ENCODE measurements at places on chromosomes 12 and 14.

GRCh38 chr12:117441751-117442150 is 80.3 kb upstream of the NOS1 start:
- H3K4me1 ChIP-seq = no peaks in the 10 kb centered on the region
- H3K27me3 ChIP-seq = peaks cover 2% of the 10 kb centered on the region
- H3K4me3 ChIP-seq = no peak overlapping the region
- no peak overlapping the region for H3K27ac ChIP-seq
- no peaks in the 10 kb centered on the region for H3K36me3 ChIP-seq
- DNase-seq = no peak

- no peak overlapping the region for H3K27ac ChIP-seq
- no peak for DNase-seq
- H3K4me3 ChIP-seq = no peak overlapping the region
- no peaks in the 10 kb centered on the region for H3K27me3 ChIP-seq
Measured at GRCh38 chr12:91866566-91866965, 279.1 kb downstream of the BTG1 start.

- DNase-seq = no peak
- peaks cover 39% of the 10 kb centered on the region for H3K36me3 ChIP-seq
- peaks cover 10% of the 10 kb centered on the region for H3K27me3 ChIP-seq
- peaks cover 24% of the 10 kb centered on the region for H3K4me1 ChIP-seq
- H3K27ac ChIP-seq = no peak overlapping the region
Measured at GRCh38 chr12:53453953-53454640, 2.2 kb downstream of the PCBP2 start.

DNA sequence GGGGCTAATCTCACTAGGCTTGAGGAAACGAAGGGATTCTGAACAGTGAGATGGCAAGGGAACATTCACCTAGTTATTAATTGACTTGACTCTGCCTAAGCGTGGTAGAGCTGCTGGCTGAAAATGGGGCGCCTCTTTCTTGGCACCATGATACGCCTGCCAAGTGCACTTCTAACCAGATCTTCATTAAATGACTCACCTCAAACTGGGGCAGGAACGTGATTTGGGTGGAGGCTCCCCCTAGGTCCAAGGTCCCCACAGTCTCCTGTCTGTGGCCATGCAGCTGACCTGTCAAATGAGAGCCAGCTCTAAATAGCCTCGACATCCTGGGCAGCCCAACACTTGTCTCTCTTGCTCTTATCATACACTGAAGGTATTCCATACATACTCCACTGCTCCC is 26.0 kb downstream of the COQ6 start:
- peaks cover 28% of the 10 kb centered on the region for H3K36me3 ChIP-seq
- no peak overlapping the region for H3K4me3 ChIP-seq
- H3K27me3 ChIP-seq = no peaks in the 10 kb centered on the region

GRCh38 chr12:115870510-115870909 is 407.0 kb downstream of the MED13L start:
- no peak overlapping the region for H3K27ac ChIP-seq
- H3K4me3 ChIP-seq = no peak overlapping the region
- no peaks in the 10 kb centered on the region for H3K4me1 ChIP-seq
- H3K27me3 ChIP-seq = peaks cover 4% of the 10 kb centered on the region

GRCh38 chr12:87253157-87253556 is 776.0 kb downstream of the C12orf50 start:
- no peak overlapping the region for H3K4me3 ChIP-seq
- no peaks in the 10 kb centered on the region for H3K36me3 ChIP-seq
- no peak overlapping the region for H3K27ac ChIP-seq
- no peak for DNase-seq
- H3K4me1 ChIP-seq = no peaks in the 10 kb centered on the region
- no peaks in the 10 kb centered on the region for H3K27me3 ChIP-seq

DNA sequence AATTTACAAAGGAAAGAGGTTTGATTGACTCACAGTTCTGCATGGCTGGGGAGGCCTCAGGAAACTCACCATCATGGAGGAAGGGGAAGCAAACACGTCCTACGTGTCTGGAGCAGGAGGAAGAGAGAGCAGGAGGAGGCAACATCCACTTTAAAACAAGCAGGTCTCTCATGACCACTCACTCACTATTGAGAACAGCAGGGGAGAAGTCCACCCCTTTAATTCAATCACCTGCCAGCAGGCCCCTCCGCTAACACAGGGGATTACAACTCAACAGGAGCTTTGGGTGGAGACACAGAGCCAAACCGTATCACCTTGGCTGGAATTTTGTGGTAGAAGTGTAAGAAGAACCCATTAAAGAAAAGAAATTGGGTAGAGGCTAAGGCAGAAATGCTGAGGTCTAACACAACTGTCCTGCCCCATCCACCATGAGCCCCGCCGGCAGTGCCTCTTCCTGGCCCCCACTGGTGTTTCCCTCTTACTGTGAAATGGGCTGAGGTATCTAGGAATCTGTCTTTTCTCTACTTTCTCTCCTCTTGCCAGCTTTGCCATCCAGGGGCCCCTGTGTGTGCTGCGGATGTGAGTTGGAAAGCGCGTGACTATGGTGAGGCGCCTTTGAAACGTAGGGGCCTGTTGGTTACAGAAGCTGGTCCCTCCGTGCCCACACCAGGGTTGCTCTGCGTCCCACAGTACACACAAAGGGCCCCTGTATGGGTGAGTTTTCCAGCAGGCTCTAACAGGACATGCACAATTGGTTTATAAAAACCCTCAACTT is 108.0 kb upstream of the TMEM132D start:
- no peak overlapping the region for H3K27ac ChIP-seq
- no peak overlapping the region for H3K4me3 ChIP-seq
- H3K27me3 ChIP-seq = peaks cover 6% of the 10 kb centered on the region
- no peak for DNase-seq
- H3K36me3 ChIP-seq = peaks cover 8% of the 10 kb centered on the region

DNA sequence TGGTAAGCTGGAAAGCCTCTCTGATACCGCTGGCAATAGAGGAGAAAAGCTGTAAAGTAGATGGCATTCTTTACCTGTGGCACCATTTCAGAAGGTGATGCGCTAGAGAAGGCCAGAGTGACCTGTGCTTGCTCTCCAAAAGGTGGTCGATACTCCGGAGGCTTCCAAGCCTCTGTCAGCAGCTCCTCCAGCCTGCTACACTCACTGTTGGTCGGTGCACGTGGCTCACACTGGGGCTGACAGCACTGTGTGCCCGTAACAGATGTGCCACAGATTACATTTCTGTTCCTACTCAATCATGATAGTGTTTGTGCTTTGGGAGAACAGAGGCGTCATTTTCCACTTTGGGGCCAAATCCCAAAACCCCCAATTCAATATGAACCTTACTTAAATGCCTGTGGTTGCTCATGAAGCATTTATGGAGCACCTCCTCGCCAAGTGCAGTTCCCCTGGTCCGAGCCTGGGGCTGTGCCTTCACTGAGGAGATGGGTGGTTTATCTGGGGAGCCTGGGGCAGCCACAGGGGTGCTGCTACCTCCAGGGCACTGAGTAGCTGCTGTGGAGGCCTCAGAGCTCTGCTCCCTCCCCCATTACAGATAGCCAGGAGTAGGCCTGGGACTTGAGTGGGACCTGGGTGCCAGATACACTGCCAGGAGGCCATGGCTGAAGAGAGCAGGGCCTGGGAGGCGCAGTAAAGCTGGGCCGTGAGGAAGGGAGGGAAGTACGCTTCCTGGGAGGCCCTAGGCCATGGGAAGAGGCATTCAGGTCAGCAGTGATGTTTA is 26.8 kb downstream of the CCNK start:
- peaks cover 58% of the 10 kb centered on the region for H3K36me3 ChIP-seq
- H3K4me3 ChIP-seq = peak overlapping the region; percentile 69
- H3K27me3 ChIP-seq = peaks cover 24% of the 10 kb centered on the region

- no peaks in the 10 kb centered on the region for H3K36me3 ChIP-seq
- H3K4me3 ChIP-seq = no peak overlapping the region
- no peak overlapping the region for H3K27ac ChIP-seq
- H3K4me1 ChIP-seq = peaks cover 9% of the 10 kb centered on the region
Measured at GRCh38 chr14:52835122-52835903, 43.9 kb upstream of the GNPNAT1 start.

GRCh38 chr12:56922031-56922430 is 12.2 kb downstream of the SDR9C7 start:
- no peaks in the 10 kb centered on the region for H3K4me1 ChIP-seq
- no peak for DNase-seq
- H3K27me3 ChIP-seq = no peaks in the 10 kb centered on the region
- no peak overlapping the region for H3K4me3 ChIP-seq
- H3K27ac ChIP-seq = no peak overlapping the region

GRCh38 chr14:27727251-27727770 is 1039.3 kb upstream of the FOXG1 start:
- no peaks in the 10 kb centered on the region for H3K36me3 ChIP-seq
- H3K27me3 ChIP-seq = no peaks in the 10 kb centered on the region
- DNase-seq = no peak
- no peak overlapping the region for H3K27ac ChIP-seq

DNA sequence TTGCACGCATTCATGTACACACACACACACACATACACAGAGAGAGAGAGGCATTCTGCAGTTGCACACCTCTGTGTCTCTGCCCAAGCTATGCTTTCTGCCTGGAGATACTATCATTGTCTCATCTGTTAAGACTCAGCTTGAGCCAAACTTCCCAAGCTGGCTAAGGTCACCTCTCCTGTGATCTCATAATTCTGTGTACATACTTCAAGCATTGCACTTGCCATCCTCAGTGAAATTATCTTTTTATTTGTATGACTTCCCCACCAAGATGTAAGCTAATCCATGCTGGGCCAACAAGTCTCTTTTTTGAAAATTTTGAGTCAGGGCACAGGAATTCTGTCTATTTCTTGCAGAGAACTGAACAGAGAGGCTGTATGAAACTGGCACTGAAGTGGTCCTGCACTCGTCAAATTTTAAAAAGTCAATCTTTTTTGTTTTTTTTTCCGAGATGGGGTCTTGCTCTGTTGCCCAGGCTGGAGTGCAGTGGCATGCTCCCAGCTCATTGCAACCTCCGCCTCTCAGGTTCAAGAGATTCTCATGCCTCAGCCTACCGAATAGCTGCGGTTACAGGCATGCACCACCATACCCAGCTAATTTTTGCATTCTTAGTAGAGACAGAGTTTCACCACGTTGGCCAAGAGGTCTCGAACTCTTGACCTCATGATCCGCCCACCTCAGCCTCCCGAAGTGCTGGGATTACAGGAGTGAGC is 44.3 kb downstream of the TMTC1 start:
- H3K4me1 ChIP-seq = no peaks in the 10 kb centered on the region
- DNase-seq = no peak
- H3K27me3 ChIP-seq = no peaks in the 10 kb centered on the region
- H3K4me3 ChIP-seq = no peak overlapping the region

DNA sequence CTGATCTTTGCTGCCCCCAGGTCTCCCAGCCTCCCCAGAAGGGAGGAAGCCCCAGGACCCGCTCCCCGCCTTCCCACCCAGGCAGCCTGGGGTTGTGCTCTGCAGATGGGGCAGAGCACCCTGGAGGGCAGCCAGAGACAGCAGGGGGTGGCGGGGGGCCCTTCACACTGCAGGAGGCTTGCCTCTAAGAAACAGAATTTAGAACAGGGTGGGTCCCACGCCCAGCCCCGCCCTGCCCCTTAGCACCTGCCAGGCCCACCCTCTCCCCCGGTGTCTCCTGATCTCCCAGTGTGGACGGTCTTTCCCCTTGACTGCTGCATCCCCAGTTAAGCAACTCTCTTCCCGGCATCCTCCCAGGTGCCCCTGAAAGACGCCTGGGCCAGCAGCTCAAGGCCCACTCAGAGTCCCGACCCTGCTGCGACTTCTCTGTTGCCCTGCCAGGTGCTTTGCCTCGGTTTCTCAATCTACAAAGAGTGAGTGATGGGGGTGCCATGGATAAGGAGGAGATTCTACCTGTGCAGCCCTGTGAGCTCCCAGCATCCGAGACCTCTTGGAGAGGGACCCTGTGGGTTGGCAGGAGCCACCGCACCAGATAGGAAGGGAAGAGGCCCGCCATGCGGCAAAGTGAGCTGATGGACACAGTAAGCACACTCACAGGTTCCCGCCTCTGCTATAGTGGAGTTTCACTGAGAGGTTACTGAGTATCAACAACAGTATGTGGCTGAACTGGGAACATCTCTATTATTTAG is 327.1 kb upstream of the FKBP4 start:
- H3K4me1 ChIP-seq = no peaks in the 10 kb centered on the region
- no peak overlapping the region for H3K4me3 ChIP-seq
- DNase-seq = no peak
- no peak overlapping the region for H3K27ac ChIP-seq

DNA sequence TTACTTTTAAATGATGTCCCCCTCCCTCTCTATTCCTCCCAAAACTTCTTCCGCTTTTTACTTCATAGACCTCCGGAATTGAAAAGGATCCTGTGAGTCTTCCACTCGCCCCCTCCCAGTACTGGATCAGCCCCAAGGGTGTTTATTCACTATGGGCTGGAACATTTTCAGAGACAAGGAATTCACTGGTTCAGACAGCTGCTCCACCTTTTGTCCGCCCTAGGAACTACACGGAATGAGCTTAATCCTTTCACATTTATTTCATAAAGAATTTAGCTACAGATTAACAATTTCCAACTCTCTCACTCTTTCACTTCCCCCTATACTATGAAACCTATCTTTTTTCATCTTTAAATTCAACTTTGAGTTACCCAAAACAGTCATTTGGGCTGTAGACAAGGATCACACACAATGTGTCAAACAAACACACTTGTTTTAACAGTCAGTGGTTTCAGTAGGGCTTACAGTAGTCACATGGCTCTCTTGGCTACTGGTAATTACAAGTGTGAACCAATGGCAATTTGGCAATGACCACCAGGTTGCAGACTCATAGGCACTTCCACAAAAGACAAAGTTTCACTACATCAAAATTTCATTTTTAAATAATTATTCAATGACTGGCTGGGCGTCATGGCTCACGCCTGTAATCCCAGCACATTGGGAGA is 20.6 kb downstream of the CNIH1 start:
- no peak overlapping the region for H3K4me3 ChIP-seq
- DNase-seq = peak; percentile 55
- no peaks in the 10 kb centered on the region for H3K36me3 ChIP-seq
- H3K4me1 ChIP-seq = peaks cover 4% of the 10 kb centered on the region

DNA sequence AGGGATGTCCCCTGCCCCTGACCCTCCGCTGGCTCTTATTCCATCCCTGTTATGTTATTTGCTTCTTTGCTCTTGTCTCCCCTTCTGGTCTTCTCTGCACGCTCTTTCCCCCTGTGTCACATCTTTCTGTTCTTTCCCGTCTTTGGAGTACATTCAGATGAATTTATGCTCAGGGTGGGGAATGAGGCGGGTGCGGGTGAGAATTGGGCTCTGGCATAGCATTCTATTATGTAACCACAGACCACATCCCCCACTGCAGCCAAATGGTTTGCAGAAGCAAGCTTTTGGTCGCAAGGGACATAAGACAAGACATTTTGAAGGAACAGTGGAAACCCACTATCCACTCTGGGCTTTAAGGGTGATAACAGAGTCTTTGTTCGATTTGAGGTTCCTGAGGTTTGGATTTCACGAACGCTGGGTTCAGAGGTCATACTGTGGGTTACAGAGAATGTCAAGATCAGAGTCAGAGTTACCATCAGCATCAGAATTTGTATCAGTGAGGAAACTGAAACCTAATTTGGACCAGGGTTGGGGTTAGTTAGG is 3.8 kb downstream of the ENDOU start:
- H3K36me3 ChIP-seq = peaks cover 6% of the 10 kb centered on the region
- H3K27ac ChIP-seq = no peak overlapping the region
- H3K4me1 ChIP-seq = peaks cover 30% of the 10 kb centered on the region
- H3K27me3 ChIP-seq = peaks cover 14% of the 10 kb centered on the region
- H3K4me3 ChIP-seq = no peak overlapping the region
